HS-5 (cell line): ENCODE measurements at places on chromosomes 7 and 10.
A peak's percentile ranks its signal among the peaks of the same experiment; 100 is the strongest.

- no peak for DNase-seq
Measured at GRCh38 chr7:100208911-100209408, 10.8 kb upstream of the PVRIG start.

- no peak for DNase-seq
Measured at GRCh38 chr7:151244196-151244840, 4.2 kb downstream of the SMARCD3 start.

GRCh38 chr10:120076996-120077706 is 184.6 kb downstream of the SEC23IP start:
- no peak for DNase-seq

- DNase-seq, result no peak
Measured at GRCh38 chr10:91354166-91355075, 55.7 kb upstream of the HECTD2 start.

- DNase-seq, result no peak
Measured at GRCh38 chr7:84232646-84233045, 38.1 kb upstream of the SEMA3A start.

DNA sequence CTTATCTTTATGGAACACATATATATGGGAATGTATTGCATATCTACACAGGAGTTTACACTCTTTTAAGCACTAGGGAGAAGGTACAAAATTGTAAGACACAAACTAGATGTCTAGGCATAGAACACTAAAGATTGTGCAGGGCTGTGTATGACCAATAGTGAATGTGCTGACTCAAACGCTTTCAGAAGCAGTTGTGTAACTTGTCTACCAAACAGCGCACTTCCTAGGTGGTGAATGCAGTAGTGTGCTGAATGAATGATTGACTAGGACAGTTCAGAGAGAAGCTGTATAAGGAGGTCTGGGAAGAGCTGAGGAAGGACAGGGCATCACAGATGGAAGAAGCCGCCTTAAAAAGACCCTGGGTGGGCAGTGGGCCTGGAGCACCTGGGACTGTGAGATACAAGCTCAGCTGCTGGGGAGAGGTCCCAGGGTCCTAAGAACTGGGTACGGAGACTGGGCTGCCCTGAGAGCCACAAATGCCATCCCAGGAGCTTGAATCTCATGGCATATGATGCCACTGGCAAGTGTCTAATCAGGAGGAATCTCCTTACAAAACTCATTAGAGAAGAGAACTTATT is 14.2 kb downstream of the CLRN3 start:
- no peak for DNase-seq

DNA sequence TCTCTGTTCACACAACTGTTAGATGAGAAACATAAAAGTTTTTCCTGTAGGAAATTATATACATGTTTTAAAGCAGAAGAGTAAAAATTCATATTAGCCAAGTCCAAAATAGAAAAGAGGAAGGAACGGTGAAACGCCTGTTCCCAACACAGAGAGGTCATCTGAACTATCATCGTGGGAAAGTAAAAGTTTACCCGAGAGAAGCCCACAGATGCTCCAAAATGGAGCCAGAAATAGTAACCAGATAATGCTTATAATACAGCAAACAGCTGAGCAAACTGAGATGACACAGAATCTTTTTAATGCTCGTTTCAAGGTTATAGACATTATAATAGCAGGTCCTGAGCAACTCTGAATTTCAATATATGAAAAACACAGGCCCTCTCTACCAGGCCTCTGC is 24.5 kb downstream of the FRMD4A start:
- DNase-seq, result no peak

- no peak for DNase-seq
Measured at GRCh38 chr10:97200616-97201015, 14.9 kb upstream of the SLIT1 start.

- no peak for DNase-seq
Measured at GRCh38 chr10:15814565-15814964, 45.7 kb downstream of the MINDY3 start.

GRCh38 chr7:124077546-124077945 is 44.7 kb upstream of the TMEM229A start:
- DNase-seq, result no peak

GRCh38 chr7:47148536-47149207 is 433.2 kb downstream of the TNS3 start:
- no peak for DNase-seq

GRCh38 chr10:43203448-43204041 is 63.3 kb downstream of the RASGEF1A start:
- no peak for DNase-seq

DNA sequence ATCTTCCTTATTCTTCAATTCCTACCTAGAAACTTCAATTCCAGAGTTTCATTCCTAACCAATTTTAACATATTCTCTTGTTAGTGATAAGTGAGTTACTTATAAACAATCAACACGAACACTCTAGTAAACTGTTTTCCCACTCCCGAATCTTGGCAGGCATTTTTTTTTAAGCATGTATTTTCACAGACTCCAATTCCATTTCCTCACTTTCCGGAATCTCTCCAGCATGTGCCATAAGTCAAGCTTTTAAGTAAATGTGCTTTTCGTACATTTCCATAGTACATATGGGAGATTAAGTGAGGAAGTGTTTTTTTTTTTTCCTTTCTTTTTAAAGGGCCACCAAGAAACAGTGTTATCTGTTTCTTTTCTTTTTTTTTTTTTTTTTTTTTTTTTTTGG is 89.1 kb downstream of the FGFR2 start:
- DNase-seq, result no peak

GRCh38 chr7:150569245-150569955 is 2.2 kb downstream of the GIMAP4 start:
- no peak for DNase-seq

GRCh38 chr10:110475722-110476515 is 21.8 kb upstream of the DUSP5 start:
- DNase-seq, result no peak

DNA sequence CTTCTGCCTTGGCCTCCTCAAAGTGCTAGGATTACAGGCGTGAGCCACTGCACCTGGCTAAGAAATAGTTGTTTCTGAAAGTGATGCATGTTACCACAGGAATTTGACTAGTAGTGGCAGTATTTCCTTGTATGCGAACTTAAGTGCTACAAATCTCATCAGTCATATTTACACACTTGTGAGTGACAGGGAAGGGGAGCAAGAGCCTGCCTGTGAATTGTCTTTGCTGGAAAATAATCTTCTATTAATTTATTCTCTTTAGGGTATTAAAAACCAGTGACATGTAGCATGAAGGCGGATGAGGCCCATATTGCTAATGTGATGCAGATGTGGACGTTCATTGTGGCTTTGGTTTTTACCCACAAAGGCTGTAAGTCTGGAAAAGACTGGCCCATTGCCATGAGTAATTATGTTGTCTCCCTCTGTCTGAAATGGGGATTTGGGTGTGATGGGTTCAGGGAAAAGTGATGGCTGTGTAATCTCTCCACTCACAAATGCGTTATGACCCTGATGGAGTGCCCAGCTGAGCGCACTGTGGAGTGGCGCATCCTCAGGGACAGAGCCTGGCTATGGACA is 97.6 kb downstream of the CCNY start:
- DNase-seq, result no peak

- no peak for DNase-seq
Measured at GRCh38 chr7:70805360-70805759, 326.6 kb upstream of the GALNT17 start.

DNA sequence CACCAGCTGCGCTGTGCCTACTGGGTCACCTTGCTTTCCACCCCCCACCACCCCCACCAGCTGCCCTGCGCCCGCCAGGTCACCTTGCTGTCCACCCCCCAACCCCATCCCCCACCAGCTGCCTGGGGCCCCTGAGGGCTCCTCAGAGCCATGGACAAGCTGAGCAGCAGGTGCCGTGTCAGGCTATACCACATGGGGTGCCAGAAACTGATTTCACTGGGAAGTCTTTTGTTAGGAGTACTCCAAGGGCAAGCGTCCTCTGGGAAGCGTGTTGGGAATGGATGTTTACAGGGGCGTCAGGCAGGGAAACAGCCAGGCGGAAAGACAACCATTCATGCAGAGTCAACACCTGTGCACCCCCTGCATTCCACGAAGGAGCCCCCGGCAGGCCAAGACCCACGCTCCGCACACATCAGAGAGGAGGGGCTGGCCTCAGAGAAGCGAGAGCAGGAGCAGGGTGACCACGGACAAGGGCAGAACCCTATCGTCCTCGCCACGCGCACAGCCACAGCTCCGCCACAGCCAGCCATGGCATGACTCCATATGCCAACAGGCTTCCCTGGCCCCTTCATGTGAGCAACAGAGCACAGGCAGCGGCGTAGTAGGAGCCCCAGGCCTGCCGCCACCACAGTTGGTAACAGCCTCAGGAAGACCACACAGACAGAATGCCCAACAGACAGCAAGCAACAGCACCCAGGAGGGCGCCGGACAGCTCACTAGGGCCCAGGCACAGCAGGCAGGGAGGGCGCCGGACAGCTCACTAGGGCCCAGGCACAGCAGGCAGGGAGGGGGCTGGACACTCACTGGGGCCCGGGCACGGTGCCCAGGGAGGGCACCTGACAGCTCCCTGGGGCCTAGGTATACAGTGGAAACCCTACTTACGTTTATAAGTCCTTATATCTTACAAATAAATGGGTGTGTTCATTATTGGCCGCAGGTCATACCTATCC is 180.8 kb downstream of the MAD1L1 start:
- no peak for DNase-seq

DNA sequence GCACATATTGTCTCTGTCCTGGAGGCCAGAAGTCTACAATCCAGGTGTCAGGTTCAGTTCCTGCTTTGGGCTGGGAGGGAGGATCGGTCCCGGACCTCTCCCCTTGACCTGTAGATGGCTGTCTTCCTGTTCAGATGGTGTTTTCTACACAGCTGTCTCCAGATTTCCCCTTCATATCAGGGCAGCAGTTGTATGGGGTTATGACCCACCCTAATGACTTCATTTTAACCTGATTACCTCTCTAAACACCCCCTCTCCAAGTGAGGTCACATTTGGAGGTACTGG is 38.7 kb downstream of the ZNF467 start:
- no peak for DNase-seq

- DNase-seq, result no peak
Measured at GRCh38 chr10:119149729-119150128, 15.8 kb downstream of the SFXN4 start.

DNA sequence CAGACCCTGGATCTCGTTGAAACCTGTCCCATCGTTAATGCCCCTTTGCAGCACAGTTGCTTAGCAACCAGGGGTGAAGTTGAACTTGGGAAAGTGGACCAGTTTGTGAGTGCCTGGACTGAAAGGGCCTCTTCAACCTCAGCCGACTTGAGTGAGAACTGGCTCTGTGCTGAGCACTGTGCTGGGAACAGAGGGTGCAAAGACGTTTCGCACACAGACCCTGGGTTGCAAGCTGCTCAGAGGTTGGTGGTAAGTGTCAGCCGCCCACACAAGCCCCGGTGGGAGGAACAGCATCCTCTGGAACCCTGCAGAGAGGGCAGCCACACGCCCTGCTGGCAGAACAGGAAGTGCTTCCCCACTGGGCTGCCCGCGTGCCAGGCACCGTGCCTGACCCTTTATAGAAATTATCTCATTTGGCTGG is 89.2 kb downstream of the CARD11 start:
- DNase-seq, result no peak

GRCh38 chr7:107150375-107151073 is 18.3 kb upstream of the HBP1 start:
- peak; percentile 28 for DNase-seq

- DNase-seq, result no peak
Measured at GRCh38 chr10:80442879-80443278, 11.2 kb upstream of the TSPAN14 start.

GRCh38 chr10:61627266-61627665 is 35.5 kb upstream of the CABCOCO1 start:
- DNase-seq, result no peak

- peak; percentile 87 for DNase-seq
Measured at GRCh38 chr10:126459878-126460481, 71.7 kb upstream of the ADAM12 start.

- no peak for DNase-seq
Measured at GRCh38 chr7:120402079-120402767, 129.2 kb downstream of the KCND2 start.

- DNase-seq, result no peak
Measured at GRCh38 chr7:26954951-26955350, 90.6 kb upstream of the SKAP2 start.
